Activated CD4-positive, alpha-beta T cell treated with anti-CD3 and anti-CD28 coated beads for 24 hours (primary cell): ENCODE measurements at places on chromosomes 11 and 22.

DNA sequence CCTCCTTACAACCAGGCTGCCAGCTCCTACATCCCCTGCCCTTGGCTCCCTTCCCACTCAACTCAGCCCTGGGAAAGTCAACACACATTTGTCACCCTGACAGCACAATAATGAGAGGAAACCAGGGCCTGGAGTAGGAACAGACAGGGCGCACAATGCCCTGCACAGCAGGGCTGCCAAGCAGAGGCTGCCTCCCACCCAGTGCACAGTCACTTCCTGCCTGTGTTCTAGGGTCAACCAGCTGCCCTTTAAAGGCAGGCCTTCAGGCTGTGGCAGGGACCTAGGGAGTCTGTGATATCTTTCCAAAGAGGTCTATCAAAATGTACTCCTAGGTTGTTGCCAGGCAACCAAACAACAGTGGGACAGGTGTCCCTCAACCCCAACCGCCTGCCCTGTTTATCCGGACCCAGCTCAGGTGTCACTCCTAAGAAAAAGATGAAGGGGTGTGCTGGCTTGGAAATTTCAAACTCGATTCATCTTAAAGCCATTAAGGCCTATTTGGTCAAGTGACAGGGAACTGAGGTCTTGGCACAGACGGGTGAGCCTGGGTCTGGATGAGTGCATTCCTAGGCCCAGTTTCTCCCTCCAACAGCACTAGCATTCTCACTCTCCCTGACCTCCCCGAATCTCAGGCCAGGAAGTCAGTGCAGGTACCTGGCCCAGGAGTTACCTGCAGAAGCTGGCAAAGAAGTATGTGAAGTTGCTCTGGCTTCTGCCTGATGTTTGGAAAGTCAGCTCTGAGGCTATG lies 110.3 kb upstream of the PITPNB start:
- no peak for DNase-seq

GRCh38 chr11:8523396-8523795 lies 70.6 kb downstream of the STK33 start:
- DNase-seq = no peak

GRCh38 chr11:120651396-120651795 lies 139.8 kb downstream of the GRIK4 start:
- no peak for DNase-seq

- DNase-seq = no peak
Observed at GRCh38 chr22:32829451-32829851, 27.9 kb downstream of the TIMP3 start.

DNA sequence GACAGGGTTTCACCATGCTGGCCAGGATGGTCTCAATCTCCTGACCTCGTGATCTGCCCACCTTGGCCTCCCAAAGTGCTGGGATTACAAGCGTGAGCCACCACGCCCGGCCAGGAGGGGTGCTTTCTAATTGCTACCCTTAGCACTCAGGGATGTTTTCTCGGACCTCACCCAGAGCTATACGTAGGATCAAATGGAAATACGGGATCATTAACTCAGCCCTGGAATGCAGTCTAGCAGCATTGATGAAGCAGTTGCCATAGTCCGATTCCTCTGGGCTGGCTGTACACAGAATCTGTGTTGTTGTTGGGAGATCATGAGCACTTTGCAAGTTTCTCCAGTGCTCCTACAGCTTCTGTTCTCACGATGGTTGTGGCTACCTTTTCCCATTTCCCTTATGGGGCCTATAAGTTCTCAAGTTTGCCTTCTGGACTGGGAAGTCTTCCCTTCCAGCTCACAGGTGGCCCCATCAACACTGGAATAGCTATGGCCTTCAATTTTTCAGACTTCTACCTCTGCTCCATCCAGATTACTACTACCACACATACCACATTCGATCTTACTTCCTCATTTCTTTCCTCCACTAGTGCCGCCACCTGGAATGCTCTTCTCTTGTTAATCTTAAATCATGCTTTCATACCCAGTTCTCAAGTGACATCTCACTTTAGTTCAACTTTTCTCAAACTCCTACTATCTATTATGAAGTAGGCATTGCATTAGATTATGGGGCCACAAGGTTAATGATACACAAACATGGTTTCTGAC lies 16.1 kb upstream of the PCF11 start:
- DNase-seq = no peak

DNA sequence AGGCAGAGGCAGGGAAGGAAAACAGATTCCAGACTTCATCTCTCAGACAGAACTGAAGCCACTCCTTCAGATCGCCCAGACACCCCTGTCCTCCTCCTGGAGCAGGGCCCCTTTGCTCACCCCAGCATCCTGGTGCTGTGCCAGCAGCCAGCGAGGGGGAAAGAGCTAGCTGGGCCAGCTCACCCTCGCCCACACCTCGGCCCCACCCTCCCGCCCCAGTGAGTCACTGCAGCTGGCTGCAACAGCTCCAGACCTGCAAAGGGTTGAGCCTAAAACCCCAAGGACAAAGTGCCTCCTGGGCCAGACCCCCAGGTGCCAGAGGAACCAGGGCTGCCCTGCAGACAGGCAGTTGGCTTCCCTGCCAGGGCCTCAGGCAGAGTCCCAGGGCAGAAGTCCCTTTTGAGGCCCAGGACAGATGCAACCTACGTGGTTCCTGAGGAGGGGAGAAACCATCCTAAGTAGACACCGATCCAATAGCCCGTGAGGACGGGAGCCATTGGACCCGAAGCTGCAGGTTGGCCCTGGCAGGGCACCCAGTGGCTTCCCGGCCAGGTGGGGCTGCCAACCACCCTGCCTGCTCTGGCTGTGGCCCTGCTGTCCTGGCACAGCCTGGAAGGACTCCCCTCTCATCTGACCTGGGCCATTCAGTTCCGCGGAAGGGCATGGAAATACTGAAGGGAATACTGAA lies 7.2 kb downstream of the AHNAK start:
- DNase-seq = no peak

- no peak for DNase-seq
Observed at GRCh38 chr22:49618677-49618953, 209.1 kb downstream of the BRD1 start.

- DNase-seq = no peak
Observed at GRCh38 chr11:14309425-14310192, 49.4 kb downstream of the RRAS2 start.

- no peak for DNase-seq
Observed at GRCh38 chr11:118640332-118641154, 33.1 kb downstream of the PHLDB1 start.

GRCh38 chr11:118410055-118410745 lies 8.8 kb downstream of the ATP5MG start:
- DNase-seq = no peak

DNA sequence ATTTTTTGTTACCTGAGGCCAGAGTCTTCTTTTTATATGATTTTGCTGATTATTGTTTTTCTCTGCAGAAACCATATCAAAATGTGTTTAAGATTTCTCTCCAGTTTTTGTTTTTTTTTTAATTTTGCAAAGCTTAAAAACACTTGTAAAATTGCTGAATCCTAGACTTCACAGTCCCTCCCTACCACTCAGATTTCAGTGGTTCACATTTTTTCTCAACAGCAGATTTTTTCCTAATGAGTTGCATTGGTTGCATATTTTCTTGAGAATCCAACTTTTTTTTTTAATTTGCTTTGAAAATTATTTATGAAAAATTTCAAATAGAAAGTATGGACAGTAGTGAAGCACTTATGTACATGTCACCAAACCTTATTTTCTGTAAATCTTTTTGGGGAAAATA lies 5.8 kb downstream of the ARL14EP start:
- no peak for DNase-seq

DNA sequence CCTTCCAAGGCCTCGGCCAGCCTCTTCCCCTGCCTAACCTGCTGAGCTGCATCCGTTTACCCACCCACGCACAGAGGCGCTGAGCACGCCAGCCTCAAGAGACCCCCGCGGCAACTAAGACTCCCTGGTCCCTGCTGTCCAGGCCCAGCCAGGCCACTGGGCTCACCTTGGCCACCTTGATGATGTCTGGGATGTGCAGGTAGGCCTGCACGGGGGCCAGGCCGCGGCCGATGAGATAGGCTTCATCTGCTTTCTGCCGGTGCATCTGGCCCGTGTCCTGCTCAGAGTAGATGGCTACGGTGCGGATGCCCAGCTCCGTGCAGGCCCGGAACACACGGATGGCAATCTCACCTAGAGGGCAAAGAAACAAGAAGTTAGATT lies 14.6 kb downstream of the LRFN4 start:
- no peak for DNase-seq

DNA sequence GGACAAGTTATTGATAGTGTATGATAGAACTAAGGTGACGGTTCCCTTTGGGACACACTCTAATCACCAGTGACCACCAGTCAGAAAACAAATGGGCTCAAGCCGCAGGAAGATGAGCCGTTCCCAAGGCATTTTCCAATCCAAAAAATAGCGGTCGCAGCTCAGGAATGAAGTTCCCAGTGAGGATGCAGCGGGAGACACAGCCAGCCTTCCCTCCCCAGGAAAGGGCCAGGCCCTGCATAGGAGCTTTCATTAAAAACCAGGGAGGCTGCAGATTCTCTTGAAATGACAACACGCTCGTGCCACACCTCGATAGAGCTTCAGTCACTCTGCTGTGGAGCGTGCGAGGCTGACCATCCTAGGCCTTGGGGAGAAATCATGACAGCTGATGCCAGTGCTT lies 65.8 kb upstream of the WNT7B start:
- no peak for DNase-seq

DNA sequence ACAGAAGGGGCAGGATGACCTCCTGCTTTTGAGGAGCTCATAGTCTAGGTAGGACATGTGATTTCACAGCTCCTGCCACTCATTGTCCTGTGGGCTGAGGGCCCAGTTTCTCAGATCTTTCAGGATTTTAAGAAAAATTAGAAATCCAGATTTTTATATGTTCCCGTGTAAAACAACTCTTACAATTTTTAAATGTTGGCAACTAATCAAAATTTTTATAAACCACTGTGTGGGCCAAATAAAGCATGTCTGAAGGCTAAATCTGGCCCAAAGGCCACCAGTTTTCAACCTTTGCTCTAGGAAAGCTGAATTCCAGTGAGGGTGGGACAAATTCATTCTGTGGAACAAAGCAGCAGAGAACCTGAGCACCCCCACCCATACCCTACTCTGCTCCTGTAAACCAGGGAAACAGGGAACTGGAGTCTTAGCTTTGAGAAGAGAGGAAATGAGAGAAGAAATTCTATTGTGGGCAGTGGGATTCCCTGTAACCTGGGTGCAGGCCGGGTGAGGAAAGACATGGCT lies 20.6 kb downstream of the LRRC32 start:
- no peak for DNase-seq

DNA sequence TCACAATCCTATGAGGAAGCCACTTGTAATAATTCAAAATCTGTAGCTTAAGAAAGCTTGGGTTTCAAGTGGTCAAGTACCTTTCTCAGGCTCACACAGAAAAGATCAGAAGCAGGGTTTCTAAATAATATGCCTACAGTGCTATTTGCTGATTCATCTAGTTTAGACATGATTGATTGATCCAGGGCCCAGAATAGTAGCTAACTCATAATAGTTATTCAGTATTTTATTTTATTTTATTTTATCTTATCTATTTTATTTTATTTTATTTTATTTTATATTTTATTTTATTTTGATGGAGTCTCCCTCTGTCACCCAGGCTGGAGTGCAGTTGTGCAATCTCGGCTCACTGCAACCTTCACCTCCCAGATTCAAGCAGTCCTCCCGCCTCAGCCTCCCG lies 15.9 kb upstream of the PANX3 start:
- DNase-seq = no peak

- DNase-seq = no peak
Observed at GRCh38 chr22:45758603-45759002, 87.0 kb downstream of the ATXN10 start.

DNA sequence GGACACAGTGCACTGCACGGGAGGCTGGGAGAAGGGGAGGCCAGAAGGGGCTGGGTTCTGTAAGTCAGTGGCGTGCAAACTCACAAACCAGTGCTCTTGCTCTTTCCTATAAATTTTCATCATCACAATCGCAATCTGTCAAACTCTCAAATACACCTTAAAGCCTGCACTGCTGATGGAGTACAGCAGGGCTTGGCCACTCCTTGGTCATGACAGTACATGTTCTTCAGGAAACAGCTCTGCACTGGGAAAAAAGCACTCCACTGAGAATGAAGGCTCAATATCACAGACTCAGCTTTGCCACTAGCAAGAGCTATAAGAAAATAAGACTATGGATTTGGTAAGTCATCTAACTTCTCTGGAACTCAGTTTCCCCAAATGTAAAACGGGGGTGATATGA lies 111.0 kb downstream of the RBFOX2 start:
- no peak for DNase-seq

- no peak for DNase-seq
Observed at GRCh38 chr11:119599864-119600541, 129.0 kb downstream of the NECTIN1 start.

- DNase-seq = no peak
Observed at GRCh38 chr22:49240016-49240380, 587.7 kb downstream of the BRD1 start.

DNA sequence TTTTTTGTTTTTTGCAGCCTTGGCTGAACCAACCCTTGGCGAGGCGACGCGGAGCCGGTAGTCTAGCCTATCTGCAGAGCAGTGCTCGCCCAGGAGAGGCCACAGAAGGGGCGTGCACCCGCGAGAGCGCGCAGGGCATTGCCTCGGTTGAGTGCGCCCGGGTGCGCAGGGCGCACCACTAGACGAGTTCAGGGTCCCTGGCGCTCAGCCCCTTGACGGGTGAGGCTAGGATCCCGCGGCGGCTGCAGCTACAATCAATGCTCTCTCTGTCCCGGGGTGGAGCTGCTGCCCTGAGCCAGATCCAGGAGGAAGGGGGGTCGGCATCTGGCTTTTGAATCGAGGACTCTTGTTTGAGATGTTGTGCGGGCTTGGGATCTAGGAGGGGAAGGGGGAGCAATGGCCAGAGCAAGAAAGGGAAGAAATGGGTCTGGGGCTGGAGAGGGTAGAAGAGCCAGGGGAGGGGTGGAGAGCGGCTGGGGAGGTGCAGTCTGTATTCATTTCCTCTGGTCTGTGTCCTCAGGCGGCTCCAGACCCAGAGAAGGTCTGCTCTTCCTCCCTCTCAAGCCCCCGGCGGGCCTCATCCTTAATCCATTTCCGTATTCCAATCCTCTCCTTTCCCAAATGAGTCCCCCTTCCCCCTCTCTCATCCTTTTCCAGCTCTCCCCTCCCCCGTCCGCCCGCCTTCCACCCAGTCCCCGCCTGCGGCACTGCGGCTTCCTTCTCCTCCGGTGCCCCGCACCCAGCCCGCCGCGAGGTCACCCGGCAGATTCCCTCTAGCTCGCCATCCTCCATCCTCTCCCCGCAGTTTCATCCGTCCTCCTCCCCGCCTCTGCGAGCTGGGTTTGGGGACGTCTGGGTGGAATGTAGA lies 797 bp downstream of the THY1 start:
- no peak for DNase-seq

GRCh38 chr11:32487270-32487669 lies 51.9 kb upstream of the WT1 start:
- DNase-seq = no peak

DNA sequence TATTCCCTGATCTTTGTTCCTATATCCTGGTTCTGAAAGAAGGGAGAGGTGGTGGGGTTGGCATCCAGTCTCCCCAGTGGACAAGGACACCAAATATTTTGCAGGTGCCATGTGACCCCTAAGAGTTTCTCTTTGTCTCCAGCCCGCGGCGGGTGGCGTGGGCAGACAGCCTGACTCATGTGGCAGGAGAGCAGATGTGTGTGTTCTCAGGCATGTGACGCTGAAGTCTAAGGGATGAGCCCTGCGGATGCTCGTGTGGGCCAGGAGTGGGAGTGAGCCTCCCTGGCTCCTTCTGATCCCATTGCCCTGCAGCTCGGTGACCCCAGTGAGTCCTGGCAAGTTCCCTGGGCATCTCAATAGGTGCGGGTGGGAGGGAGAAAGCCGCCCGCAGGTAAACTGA lies 94.8 kb upstream of the TBCEL start:
- no peak for DNase-seq
